ENCODE measurements at places on chromosomes 12 and 14.

- DNase-seq, result no peak
Observed at GRCh38 chr14:50800032-50800431, 30.9 kb downstream of the NIN start.

GRCh38 chr14:75672605-75673192 is 11.7 kb downstream of the TTLL5 start:
- no peak for DNase-seq

GRCh38 chr12:132329036-132329719 is at the start of gene GALNT9:
Gene GALNT9 (minus strand): TSS chr12:132329589. CDS start chr12:132329203, 386 bp downstream.
- no peak for DNase-seq

DNA sequence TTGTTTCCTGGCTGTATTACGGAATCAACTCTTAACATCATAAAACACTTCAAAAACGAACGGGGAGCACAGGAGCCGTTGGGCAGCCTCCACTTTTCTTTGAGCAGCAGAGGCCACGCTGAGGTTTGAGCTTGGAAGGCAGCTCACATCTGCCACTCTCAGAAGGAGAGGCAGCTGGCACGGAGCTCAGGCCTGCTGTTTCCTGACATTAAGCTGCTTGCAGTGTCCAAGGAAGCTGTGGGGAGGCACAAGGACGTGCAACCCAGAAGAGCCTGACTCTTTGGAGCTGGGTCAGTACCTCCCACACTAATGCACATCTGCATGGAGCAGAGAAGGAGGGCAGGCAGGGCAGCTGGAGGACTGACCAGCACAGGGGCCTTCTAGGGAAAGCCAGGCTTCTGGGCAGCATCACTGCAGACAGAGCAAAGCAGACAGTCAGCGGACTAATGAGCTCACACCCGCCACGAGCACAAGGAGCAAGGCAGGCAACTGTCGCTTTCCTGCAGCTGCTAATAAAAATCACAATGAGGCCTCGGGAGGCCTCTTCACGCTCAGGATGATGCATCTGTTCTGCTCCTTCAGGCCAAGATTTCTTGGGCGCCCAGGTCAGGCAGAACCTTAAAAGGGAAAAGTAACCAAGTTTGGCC is 211.1 kb downstream of the GLT1D1 start:
- no peak for DNase-seq

GRCh38 chr14:49905989-49906388 is 13.1 kb downstream of the ARF6 start:
- DNase-seq, result no peak

- DNase-seq, result no peak
Observed at GRCh38 chr12:129673806-129674205, 230.0 kb downstream of the TMEM132D start.

DNA sequence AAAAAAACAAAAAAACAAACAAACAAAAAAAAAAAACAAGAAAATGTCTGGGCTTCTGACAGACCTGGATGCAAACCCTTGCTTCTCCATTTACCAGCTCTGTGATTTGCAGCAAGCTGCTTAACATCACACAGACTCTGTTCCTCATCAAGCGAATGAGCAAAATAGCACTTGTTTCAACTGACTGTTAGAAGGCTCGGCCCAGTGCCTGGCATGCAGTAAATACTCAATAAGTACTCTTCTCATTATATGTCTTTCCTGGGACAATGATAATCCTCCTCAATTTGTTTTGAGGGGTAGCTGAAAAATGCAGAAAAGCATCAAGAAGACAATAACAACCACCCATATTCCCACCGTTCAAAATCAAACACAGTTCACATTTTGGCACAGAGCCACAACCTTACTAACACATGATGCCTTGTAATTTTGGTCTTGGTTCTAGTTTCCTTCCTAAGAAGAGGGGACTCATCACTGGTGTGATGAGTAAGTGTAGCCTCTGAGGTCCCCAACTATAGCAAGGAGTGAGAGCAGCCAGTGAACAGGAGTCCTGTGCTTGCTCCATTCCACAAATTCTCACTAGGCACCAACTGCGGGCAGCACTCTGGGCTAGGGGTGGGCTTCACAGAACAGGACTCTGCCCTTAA is 60.4 kb downstream of the TTC7B start:
- DNase-seq, result no peak

GRCh38 chr12:2383325-2384028 is 330.7 kb downstream of the CACNA1C start:
- no peak for DNase-seq

DNA sequence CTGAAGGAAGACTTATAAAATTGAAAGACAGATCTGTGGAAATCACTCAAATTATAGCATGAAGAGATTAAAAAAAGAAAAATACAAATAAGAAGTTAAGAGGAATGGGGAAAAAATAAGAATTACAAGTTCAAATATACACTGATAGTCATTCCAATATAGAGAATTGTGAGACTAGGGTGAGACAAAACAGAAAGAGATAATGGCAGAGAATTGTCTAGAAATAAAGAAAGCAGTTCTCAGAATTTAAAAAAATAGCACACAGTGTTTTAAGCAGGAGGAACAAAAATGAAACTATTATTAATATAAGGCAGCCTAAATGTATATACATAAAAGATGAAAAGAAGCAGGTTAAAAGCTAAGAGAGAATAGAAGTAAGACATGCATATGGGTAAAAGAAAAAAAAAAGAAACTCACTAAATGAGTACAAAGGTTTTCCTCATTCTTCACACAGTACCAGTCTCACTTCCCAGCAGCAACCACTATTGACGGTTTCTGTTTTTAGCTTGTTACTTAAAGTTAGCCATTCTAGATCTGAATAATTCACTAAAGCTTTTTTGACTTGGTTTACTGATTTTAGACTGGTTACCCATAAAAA is 31.1 kb downstream of the SLC38A4 start:
- DNase-seq, result no peak

- DNase-seq, result peak; percentile 54
Observed at GRCh38 chr14:66495218-66496098, 9.3 kb downstream of the CCDC196 start.
